ENCODE measurements at places on chromosomes 5 and 9. TPM values are rescaled to one million over a fixed set of nuclear protein-coding genes. Genes with fewer than 3 reads are reported as not detected.

DNA sequence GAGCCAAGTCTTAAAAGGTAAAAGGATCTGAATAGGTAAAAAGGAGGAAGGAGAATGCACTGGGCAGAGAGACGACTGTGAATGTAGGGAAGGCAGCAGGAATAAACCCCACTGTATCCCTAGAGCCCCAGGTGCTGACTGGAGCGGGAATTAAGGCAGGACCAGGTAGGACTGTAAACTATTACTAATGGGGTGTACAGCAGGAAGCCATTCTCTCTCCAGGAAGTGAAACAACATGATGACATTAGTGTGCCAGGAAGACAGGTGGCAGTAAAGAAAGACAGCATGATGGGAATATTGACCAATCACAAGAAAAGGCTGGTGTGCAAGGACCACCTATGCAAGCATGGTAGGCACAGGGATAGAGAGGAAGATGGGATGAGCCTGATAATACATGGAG lies 433.0 kb downstream of the DNAH5 start:
- no peak for DNase-seq

GRCh38 chr9:123350590-123351310 lies 5.2 kb upstream of the CRB2 start:
- no peak for DNase-seq

DNA sequence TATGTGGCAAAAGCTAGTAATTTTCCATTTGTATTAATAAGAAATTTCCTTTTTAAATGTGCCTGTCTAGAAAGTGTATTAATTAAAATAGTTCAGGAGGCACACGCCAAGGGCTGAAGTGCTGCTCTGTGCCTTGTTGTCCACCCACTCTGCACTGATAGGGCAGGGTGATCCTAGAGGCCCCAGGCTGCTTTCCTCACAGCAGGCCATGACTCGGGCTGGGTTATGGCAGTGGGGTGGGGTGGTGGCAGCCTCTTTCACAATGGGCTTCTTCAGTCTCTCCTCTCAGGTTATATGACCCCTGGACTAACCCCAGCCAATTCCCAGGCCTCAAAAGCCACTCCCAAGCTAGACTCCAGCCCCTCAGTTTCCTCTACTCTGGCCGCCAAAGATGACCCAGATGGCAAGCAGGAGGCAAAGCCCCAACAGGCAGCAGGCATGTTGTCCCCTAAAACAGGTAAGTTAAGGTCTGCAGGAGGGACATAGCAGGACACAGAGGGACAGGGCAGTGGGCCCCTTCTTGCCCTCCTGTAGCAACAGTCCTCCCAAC lies 19.5 kb downstream of the CD74 start:
- no peak for DNase-seq

Gene C9orf153
- total RNA-seq: 0.19 TPM

Gene PCDHGA11
- 1.8 TPM for total RNA-seq

All from neural crest cell (in vitro differentiated cells).